ENCODE measurements at places on chromosomes 4 and X.

DNA sequence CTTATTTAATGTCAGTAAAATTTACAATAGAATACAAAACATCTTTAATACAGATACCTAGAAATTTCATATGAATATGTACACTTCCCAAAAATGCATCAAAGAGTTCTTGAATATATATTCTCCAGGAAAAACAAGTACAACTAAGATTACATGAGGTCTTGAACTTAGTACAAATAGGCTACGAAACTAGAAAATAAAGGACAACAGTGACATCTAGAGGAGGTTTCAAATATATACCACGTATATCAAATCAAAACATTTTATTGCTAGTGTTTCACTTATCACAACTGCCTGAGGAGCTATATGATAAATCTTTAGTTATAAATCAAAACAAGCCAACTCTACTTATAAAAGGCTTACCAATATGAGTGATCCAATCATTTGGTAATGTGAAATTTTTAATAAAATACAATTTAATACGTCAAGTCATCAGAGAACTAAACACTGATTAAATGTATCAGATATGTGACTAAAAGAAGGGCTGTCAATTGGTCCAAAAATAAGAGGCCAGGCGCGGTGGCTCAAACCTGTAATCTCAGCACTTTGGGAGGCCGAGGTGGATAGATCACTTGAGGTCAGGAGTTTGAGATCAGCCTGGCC lies 36.6 kb downstream of the ANAPC10 start:
- DNase-seq: no peak

- DNase-seq: no peak
These were observed 19.0 kb downstream of the NELFA start for GRCh38 chr4:1989533-1990347.

- no peak for DNase-seq
These were observed 19.3 kb downstream of the GUCY1B1 start for GRCh38 chr4:155777971-155778735.

DNA sequence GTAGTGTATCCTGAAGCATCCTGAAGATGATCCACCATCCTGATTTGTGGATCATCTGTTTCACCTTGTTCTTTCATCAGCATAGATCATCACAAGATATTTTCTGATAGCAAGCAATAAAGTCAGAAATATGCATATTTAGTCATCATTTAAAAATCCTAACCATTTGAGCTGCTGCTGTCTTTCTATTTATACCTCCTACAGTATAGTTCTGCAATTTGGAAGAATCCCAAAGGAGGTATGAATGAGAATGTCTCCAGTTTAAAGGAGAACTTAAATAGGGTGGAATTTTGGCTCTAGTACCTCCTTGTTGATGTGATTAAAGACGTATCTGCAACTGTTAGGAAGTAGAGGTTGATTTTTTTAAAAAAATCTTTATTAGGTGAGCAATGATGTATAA lies 7.6 kb downstream of the SLC25A14 start:
- no peak for DNase-seq

DNA sequence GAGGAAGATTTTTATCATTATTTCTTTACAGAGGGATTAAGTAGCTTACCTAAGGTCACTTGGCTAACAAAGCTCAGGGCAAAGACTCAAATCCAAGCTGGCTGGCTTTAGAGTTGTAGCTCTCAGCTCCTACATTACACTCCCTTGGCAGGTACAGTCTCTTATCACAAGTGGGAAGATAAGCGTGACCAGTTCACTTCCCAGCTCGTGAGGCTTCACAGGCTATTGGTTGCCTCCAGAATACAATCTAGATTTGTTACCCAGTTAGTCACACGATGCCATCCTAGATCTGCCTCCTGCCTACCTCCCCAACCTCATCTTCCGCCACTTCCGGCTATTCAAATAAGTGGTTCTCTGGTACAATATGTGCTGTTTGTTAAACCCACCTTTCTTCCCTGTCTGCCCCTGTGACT lies 3.7 kb downstream of the MMRN1 start:
- no peak for DNase-seq

GRCh38 chrX:31268359-31268758 lies 196.5 kb upstream of the FTHL17 start:
- DNase-seq: no peak

GRCh38 chrX:31593353-31593752 lies 521.5 kb upstream of the FTHL17 start:
- DNase-seq: no peak

DNA sequence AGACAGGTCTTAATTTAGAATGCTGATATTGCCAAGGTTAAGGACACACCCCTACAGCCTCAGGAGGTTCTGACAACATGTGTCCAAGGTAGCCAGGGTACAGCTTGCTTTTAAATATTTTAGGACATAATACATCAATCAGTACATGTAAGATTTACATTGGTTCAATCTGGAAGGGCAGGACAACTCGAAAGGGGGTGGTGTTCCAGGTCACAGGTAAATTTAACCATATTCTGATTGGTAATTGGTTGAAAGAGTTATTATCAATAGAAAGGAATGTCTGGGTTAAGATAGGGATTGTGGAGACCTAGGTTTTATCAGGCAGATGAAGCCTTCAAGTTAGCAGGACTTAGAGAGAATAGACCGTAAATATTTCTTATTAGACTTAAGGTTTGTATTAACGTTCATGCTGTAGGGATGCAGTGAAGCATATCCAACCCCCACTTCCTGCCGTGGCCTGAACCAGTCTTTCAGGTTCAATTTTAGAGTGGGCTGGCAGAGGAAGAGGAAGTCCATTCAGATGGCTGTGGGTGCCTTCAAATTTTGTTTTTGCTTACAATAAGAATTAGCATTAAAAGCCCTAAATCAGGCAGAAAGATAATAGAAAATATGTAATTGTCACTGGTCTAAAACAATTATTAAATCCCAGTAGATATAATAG lies 136.5 kb upstream of the GALNTL6 start:
- no peak for DNase-seq

DNA sequence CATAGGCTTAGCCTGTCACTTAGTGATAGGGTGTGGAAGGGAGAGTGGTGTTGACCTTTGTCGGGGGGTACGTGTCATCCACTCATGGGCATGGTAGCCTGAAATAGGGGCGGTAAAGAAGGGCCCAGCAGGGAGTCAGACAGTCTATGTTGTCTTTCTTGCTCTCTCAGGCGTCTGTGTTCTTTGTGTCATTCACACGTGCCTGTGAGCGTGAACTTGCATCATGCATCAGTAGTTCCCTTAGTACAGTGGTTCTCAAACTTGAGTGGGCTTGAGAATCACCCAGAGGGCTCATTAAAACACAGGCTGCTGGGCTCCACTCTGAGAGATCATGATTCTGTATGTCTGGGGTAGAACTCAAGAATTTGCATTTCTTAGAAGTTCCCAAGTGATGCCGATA lies 450.9 kb upstream of the FTHL17 start:
- DNase-seq: no peak

GRCh38 chrX:153784325-153784967 lies 3.6 kb downstream of the SRPK3 start:
- DNase-seq: no peak

DNA sequence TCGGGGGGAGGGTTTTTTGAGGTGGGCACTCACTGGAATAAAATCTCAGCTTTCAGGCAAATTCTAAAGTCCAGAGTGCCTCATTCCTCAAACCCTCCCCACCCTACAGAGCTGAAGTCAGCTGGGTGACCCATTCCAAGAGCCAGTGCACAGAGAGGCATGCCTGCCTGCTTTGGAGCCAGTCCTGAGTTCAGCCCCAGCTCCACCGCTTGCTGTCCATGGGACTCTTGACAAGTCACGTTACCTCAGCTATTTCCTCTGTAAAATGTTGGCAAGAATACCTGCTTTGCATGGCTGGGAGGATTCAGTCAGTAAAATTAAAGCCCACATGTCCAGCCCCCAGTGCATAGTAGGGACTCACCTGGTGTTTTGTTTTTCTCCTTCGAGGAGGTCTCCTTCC lies 125.9 kb upstream of the PJA1 start:
- no peak for DNase-seq

GRCh38 chr4:165461159-165461821 lies 82.5 kb downstream of the CPE start:
- no peak for DNase-seq

DNA sequence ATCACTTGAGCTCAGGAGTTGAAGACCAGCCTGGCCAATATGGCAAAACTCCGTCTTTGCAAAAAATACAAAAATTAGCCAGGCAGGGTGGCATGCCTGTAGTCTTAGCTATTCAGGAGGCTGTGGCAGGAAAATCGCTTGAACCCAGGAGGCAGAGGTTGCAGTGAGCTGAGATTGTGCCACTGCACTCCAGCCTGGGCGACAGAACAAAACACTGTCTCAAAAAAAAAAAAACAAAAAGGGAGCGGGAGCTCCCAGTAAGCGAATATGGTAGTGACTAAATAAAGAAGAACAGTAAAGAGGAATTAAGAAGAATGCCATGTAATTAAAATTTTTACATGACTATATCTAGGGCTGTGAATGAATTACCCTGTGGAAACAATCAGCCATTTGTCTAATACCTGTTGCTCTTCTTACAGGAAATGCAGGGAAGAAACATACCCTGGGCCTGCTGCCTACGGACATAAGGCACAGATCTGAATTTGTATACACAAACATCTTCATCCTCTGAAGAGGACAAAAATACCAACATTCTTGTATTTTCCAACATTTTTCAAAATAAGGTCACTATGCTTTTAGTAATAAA lies 11.4 kb downstream of the WDFY3 start:
- no peak for DNase-seq

DNA sequence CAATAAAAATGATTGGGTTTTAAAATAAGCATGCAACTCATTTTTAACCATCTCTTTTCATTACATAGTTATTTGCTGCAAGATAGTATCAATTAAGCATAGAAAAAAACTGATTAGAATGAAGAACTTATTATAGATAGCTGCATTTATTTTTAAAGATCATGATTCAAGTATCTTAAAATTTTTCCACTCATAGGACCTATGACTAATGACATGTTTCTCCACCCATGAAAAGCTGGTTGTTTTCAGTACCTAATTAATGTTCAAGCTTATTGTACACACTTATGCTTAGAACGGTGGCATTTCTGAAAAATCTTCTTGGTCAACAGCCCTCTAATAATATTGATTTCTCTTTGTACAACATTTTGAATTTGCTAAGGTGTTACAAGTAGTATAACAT lies 193.5 kb upstream of the PITX2 start:
- no peak for DNase-seq

DNA sequence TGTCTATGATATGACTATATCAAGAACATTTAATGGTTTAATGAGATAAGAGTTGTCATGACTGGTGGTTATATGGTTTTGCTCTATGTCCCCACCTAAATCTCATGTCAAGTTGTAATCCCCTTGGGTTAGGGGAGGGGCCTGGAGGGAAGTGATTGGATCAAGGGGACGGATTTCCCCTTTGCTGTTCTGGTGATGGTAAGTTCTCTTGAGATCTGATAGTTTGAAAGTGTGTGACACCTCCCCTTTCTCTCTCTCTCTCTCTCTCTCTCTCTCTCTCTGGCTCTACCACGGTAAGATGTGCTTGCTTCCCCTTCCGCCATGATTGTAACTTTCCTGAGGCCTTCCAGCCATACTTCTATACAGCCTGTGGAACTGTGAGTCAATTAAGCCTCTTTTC lies 803.4 kb downstream of the TRIML1 start:
- DNase-seq: no peak

DNA sequence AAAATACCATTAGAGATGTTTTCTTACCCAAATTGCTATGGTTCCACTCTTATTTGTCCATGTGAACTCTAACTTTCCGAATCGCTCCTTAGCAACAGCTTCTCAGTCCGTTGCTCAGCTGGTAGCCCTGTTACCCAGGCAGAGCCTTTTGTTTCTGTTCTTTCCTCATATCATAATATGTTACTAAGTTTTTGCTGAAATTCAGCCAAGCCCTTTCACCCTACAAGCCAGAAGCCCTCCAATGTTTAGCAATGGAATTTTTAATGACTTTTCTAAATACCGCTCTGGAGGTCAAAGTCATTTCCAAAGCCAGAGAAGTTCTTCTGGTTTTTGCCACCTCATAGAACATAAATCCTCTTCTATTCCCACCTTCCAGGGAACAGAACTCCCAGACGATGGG lies 1029.5 kb downstream of the C4orf33 start:
- DNase-seq: no peak

DNA sequence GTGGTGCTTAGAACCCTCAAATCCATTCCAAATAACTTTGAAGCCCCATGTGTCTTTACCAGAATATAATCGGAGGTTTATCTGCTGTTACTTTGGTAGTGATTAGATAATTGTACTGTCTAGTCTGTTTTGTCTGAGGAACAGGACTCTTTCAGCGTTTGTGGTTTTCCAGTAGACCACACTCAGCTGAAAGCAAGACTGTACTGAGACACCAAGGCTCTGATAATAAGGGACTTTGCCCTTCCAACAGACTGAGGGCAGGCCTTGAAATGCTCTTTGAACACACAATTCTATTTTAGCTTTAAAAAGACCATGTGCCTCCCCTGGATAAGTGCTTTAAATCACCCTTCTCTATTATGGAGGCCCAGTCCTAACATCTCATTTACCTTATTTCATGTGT lies 76.1 kb downstream of the KLHL8 start:
- no peak for DNase-seq

GRCh38 chr4:186192066-186192612 lies 772 bp downstream of the CYP4V2 start:
- DNase-seq: no peak

DNA sequence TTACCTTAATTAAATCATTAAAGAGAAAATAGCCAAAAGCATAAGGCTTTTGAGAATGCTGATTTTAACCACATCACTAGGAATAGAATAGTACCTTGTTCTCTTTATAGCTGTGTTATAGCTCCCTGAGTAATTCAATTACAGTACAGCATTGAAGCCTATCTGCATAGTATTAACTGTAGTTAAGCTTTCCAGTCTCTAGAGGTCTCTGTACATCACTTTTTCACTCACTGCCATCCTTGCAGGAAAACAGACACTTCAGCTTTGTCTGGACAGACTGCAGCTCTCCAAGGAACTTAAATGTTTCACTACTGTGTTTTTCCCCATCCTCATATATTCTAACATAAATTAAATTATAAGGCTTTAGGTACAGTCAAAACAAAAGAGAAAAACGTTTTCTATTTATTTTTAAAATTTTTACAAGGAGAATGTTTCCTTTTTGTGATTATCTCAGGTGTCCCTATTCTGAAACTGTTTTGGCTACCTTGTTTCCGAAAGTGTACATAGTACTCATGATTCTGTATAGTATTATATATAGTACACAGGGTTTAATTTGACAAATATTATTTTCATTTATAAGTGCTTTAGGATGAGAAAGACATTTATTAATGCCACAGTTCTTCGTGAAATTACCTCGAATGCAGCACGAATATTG lies 407.9 kb downstream of the PCDH18 start:
- DNase-seq: no peak

DNA sequence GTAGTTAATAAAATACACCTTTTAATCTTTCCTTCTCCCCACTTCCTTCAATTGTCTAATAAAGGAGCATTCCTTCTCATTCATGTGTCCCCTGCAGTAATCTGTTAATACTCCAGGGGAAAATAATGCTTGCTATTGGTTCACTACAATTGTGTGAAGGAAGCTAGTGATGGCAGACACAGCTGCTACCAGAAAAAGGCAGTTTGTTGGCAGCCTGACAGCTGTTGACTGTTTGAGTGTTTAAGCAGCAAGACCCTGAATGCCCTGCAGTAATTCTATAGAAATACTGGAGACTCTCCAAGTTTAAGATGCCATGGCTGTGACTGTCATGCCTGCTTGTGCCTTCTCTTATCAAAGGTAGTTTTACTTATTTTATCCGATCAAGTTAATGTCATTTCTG lies 359.5 kb downstream of the C4orf33 start:
- DNase-seq: no peak

- no peak for DNase-seq
These were observed 65.3 kb upstream of the MYOZ2 start for GRCh38 chr4:119070301-119070700.

- DNase-seq: no peak
These were observed 34.4 kb downstream of the INTU start for GRCh38 chr4:127667116-127667515.

Measured in activated CD8-positive, alpha-beta memory T cell treated with anti-CD3 and anti-CD28 coated beads for 1 hour (primary cell).